ENCODE measurements at places on chromosomes 4 and X. TPM values are rescaled to one million over a fixed set of nuclear protein-coding genes. Genes with fewer than 3 reads are reported as not detected.

The APLN gene
- not detected for total RNA-seq

The CXorf51B gene
- not detected for total RNA-seq

The TLR6 gene
- total RNA-seq, result 0.26 TPM

The RASSF6 gene
- 2.6 TPM for total RNA-seq

The FGD1 gene
- total RNA-seq, result 22.3 TPM

The CMC4 gene
- 9.4 TPM for total RNA-seq

GRCh38 chrX:6930307-6930849 is 217.1 kb upstream of the STS start:
- H3K27ac ChIP-seq, result peak overlapping the region; percentile 53
- H3K27me3 ChIP-seq, result no peaks in the 10 kb centered on the region
- DNase-seq, result peak; percentile 43
- H3K4me1 ChIP-seq, result no peaks in the 10 kb centered on the region
- no peak overlapping the region for H3K4me3 ChIP-seq
- no peaks in the 10 kb centered on the region for H3K36me3 ChIP-seq

GRCh38 chrX:11064851-11065600 is 46.1 kb upstream of the HCCS start:
- no peak for DNase-seq
- no peaks in the 10 kb centered on the region for H3K4me1 ChIP-seq
- H3K27ac ChIP-seq, result peak overlapping the region; percentile 60
- H3K36me3 ChIP-seq, result no peaks in the 10 kb centered on the region

GRCh38 chrX:44903830-44904530 is 31.0 kb downstream of the KDM6A start:
- DNase-seq, result no peak
- H3K27me3 ChIP-seq, result no peaks in the 10 kb centered on the region
- no peaks in the 10 kb centered on the region for H3K4me1 ChIP-seq
- no peak overlapping the region for H3K27ac ChIP-seq

DNA sequence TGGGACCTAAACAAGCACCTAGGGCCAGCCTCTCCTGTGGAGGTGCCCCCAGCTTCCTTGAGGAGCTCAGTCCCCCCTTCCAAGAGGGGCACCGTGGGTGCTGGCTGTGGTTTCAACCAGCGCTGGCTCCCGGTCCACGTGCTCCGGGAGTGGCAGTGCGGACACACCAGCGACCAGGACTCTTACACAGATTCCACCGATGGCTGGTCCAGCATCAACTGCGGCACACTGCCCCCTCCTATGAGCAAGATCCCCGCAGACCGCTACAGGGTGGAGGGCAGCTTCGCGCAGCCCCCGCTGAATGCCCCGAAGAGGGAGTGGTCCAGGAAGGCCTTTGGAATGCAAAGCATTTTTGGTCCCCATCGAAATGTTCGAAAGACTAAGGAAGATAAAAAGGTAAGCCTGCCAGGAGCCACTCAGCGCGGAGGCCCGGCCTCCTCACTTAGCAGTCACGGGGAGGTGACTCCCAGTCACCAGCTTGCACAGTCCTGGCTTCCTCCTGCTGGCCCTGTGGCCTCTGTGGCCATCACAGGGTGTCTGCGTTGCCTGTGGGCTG is 24.9 kb downstream of the RGS12 start:
- H3K36me3 ChIP-seq, result peaks cover 18% of the 10 kb centered on the region
- no peaks in the 10 kb centered on the region for H3K27me3 ChIP-seq
- H3K27ac ChIP-seq, result no peak overlapping the region

- H3K4me3 ChIP-seq, result no peak overlapping the region
- H3K36me3 ChIP-seq, result no peaks in the 10 kb centered on the region
- H3K27me3 ChIP-seq, result no peaks in the 10 kb centered on the region
- H3K4me1 ChIP-seq, result no peaks in the 10 kb centered on the region
- DNase-seq, result peak; percentile 57
- H3K27ac ChIP-seq, result no peak overlapping the region
Observed at GRCh38 chrX:130975947-130976346, 72.9 kb upstream of the ENOX2 start.

DNA sequence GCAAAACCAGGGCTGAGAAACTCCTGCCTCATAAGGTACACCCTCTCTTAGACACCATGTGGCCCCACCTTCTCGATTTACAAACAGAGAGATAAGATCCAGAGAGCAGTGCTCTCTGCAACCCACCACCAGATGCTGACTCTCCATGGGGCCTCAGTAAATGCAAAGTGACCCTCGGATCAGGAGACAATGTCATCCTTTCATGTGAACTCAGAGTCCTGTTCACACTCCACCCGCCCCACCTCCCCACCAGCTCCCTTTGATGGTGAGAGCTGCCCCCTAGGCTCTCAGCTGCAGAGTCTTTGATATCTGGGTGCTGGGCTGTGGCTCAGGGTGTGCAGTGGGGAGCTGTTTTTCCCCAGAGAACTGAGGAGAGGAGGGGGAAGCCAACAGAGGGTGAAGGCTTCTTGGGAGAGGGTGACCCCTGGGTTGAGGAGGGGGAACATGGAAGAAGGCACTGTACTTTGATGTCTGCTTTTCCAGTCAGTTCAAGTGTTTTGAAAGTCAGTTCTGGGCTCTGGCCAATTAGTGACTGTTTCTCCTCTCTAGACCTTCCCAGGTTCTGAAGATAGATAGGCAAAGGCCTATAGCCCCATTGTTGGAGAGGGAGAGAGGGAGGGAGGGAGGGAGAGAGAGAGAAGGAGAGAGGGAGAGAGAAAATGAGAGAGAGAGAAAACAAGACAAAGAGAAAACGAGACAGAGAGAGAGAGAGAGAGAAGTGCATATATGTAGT is 88.2 kb downstream of the SCD5 start:
- H3K36me3 ChIP-seq, result no peaks in the 10 kb centered on the region
- H3K4me3 ChIP-seq, result no peak overlapping the region
- DNase-seq, result peak; percentile 83
- peaks cover 15% of the 10 kb centered on the region for H3K4me1 ChIP-seq
- H3K27ac ChIP-seq, result no peak overlapping the region

- no peak for DNase-seq
- no peaks in the 10 kb centered on the region for H3K36me3 ChIP-seq
- no peaks in the 10 kb centered on the region for H3K27me3 ChIP-seq
- no peak overlapping the region for H3K27ac ChIP-seq
- H3K4me1 ChIP-seq, result no peaks in the 10 kb centered on the region
Observed at GRCh38 chr4:113962719-113963265, 16.7 kb downstream of the ARSJ start.

- no peak for DNase-seq
- H3K4me3 ChIP-seq, result no peak overlapping the region
- no peak overlapping the region for H3K27ac ChIP-seq
- H3K4me1 ChIP-seq, result no peaks in the 10 kb centered on the region
Observed at GRCh38 chr4:85218756-85219155, 252.3 kb upstream of the WDFY3 start.

DNA sequence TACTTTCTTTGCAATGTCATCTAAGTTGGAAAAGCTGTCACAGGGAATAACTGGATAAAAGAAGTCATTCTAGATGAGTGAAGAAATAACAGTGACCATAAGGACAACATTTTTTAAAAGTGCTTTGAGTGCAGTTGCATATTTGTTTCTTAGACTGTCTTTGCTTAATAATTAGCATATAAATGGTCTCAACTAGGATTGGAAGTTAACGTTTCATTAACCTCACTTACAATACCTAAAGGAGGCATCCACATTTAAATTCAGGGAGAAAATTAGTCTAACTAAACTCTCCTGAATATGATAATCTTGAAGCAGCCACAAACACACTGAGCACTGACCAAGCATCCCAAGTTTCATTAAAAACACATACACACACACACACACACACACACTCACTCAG is 780.7 kb downstream of the PCDH18 start:
- no peak overlapping the region for H3K4me3 ChIP-seq
- DNase-seq, result no peak
- H3K27me3 ChIP-seq, result no peaks in the 10 kb centered on the region
- no peaks in the 10 kb centered on the region for H3K36me3 ChIP-seq
- no peak overlapping the region for H3K27ac ChIP-seq

GRCh38 chrX:45347877-45348276 is 147.2 kb upstream of the DIPK2B start:
- H3K36me3 ChIP-seq, result no peaks in the 10 kb centered on the region
- no peaks in the 10 kb centered on the region for H3K4me1 ChIP-seq
- H3K27me3 ChIP-seq, result no peaks in the 10 kb centered on the region
- no peak for DNase-seq
- no peak overlapping the region for H3K4me3 ChIP-seq

DNA sequence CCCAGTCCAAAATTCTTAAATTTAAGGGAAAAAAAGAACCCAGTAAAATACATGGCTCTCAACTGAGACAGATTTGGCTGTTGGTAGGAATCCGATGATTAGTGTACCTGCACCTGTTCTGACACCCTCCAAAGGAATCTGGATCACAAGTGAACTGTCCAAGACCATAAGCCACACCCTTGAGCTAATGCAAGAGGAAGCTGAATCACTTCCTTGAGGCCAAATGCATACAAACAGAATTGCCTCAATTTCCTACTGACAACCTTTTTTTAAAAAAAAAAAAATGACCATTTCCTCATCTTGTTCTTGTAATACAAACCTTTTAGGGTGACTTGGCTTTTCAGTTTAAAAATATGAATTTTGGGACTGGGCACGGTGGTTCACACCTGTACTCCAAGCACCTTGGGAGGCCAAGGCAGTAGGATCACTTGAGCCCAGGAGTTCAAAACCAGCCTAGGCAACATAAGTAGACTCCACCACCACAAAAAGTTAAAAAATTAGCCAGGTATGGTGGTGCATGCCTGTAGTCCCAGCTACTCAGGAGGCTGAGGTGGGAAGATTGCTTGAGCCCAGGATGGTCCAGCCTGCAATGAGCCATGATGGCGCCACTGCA is 10.7 kb upstream of the FBXL5 start:
- no peak overlapping the region for H3K4me3 ChIP-seq
- H3K27me3 ChIP-seq, result no peaks in the 10 kb centered on the region
- peaks cover 17% of the 10 kb centered on the region for H3K36me3 ChIP-seq

DNA sequence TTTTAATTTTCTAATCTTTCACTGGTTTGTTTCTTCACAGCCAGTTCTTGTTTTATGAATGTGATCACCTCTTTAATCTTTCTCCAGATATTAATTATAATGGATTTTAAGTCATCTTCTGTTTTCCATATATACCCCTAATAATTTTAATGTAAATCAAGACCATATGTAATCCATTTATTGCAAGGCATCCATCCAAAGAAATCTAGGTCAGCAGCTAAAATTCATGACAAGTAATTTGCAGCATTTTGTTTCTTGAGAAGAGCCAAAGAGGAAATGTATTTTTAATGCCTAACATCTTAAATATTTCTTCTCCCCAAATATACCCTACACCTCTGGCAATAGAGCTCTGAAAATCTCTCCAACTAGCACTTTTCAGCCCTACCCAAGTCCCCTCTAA is 81.1 kb downstream of the SUPT20HL2 start:
- H3K27ac ChIP-seq, result no peak overlapping the region
- H3K27me3 ChIP-seq, result no peaks in the 10 kb centered on the region
- no peak for DNase-seq
- no peaks in the 10 kb centered on the region for H3K4me1 ChIP-seq

DNA sequence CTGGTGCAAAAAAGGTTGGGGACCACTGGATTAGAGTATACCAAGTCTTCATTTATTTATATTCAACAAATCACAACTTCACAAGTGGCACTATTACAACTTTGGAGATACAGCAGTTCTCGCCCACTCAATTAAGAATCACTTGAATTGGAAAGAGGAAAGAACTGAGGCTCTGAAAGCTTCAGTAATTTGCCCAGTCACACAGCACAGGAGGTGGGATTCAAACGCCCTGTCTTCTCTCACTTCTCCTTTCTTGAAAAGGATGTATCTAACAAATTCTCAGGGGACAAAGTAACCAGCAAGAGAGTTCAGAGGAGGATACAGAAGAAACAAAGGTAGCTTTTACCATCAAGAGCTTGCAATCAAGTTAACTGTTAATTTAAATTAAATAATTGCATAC is 12.4 kb downstream of the SMIM14 start:
- no peaks in the 10 kb centered on the region for H3K4me1 ChIP-seq
- H3K36me3 ChIP-seq, result no peaks in the 10 kb centered on the region
- no peaks in the 10 kb centered on the region for H3K27me3 ChIP-seq

DNA sequence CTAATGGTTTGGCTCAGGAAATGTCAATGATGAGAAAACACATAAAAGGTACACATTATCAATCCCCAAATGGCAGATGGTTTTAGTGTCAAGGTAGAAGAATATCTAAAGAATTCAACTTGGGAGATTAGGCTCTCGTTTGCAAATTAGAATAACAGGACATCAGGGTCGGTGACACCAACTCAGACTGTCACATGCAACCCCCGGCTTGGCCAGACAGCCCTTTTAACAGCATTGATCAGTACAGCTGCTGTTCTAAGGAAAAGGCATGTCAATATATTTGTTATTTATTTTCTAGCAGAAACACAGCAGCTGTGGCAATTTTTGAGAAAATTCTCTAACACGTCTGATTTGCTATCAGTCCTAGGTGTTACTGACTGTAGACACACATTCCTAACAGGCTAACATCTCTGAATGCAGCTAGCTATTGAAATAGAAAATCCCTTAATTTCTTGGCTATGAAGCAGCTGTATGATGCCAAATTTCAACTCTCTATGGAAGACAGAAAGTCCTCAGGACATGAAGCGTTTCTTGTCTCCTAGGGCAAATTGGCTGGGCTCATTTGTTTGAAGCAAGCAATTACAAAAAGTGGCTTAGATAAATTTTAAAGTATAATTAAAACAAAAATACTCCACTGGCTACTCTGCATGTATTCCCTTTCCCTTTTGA is 269.0 kb upstream of the CXXC4 start:
- no peaks in the 10 kb centered on the region for H3K36me3 ChIP-seq
- H3K27ac ChIP-seq, result no peak overlapping the region
- H3K4me3 ChIP-seq, result no peak overlapping the region
- peaks cover 70% of the 10 kb centered on the region for H3K27me3 ChIP-seq
- no peak for DNase-seq

GRCh38 chrX:48001260-48001659 is 2.5 kb downstream of the ZNF182 start:
- no peak for DNase-seq
- no peak overlapping the region for H3K4me3 ChIP-seq
- H3K4me1 ChIP-seq, result no peaks in the 10 kb centered on the region
- no peak overlapping the region for H3K27ac ChIP-seq

DNA sequence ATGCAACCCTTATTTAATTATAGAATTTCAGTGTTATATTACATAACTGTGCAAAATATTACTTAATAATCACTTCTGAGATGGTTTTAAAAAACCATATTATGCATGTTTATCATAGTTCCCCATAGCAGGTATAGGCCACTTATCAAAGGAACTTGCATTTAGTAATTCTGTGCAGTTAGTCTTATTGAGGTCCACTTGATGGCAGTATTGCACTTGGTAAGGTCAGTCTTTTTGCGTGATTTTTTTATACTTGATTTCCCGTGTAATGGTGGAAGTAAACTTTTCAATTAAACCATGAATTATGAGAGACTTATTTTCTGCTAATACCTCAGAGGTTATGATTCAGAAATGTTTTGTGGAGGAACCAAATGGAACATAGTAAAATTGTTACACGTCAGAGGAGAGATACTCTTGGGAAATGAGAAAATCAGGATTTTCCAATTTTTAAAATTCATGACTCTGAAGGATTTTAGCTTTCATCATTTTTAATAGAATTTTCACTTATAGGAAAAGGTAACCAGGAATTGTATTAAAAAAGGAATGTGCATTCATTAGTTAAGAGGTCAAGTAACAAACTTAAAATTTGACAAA is 230.0 kb downstream of the CCSER1 start:
- H3K4me1 ChIP-seq, result no peaks in the 10 kb centered on the region
- H3K27ac ChIP-seq, result no peak overlapping the region
- H3K36me3 ChIP-seq, result no peaks in the 10 kb centered on the region
- H3K27me3 ChIP-seq, result no peaks in the 10 kb centered on the region
